CD8-positive, alpha-beta memory T cell (primary cell): ENCODE measurements at places on chromosomes 6 and 20. TPM values are rescaled to one million over a fixed set of nuclear protein-coding genes. Genes with fewer than 3 reads are reported as not detected.
A peak's percentile ranks its signal among the peaks of the same experiment; 100 is the strongest.

The SIRPA gene
- 0.66 TPM for total RNA-seq

The UCKL1 gene
- total RNA-seq: 36.2 TPM

The POPDC3 gene
- not detected for total RNA-seq

- no peak for DNase-seq
- H3K36me3 ChIP-seq: no peaks in the 10 kb centered on the region
- no peak overlapping the region for H3K4me3 ChIP-seq
- no peak overlapping the region for H3K27ac ChIP-seq
- peaks cover 3% of the 10 kb centered on the region for H3K27me3 ChIP-seq
- H3K4me1 ChIP-seq: no peaks in the 10 kb centered on the region
Measured at GRCh38 chr6:112172540-112172939, 81.8 kb downstream of the LAMA4 start.

- no peaks in the 10 kb centered on the region for H3K27me3 ChIP-seq
- no peaks in the 10 kb centered on the region for H3K36me3 ChIP-seq
- H3K4me3 ChIP-seq: no peak overlapping the region
- no peak overlapping the region for H3K27ac ChIP-seq
- no peak for DNase-seq
Measured at GRCh38 chr20:58596750-58597248, 54.3 kb upstream of the STX16 start.

- peaks cover 13% of the 10 kb centered on the region for H3K27me3 ChIP-seq
- H3K36me3 ChIP-seq: no peaks in the 10 kb centered on the region
- no peak for DNase-seq
- peaks cover 24% of the 10 kb centered on the region for H3K4me1 ChIP-seq
- no peak overlapping the region for H3K4me3 ChIP-seq
- no peak overlapping the region for H3K27ac ChIP-seq
Measured at GRCh38 chr6:470901-471448, 79.4 kb downstream of the IRF4 start.

DNA sequence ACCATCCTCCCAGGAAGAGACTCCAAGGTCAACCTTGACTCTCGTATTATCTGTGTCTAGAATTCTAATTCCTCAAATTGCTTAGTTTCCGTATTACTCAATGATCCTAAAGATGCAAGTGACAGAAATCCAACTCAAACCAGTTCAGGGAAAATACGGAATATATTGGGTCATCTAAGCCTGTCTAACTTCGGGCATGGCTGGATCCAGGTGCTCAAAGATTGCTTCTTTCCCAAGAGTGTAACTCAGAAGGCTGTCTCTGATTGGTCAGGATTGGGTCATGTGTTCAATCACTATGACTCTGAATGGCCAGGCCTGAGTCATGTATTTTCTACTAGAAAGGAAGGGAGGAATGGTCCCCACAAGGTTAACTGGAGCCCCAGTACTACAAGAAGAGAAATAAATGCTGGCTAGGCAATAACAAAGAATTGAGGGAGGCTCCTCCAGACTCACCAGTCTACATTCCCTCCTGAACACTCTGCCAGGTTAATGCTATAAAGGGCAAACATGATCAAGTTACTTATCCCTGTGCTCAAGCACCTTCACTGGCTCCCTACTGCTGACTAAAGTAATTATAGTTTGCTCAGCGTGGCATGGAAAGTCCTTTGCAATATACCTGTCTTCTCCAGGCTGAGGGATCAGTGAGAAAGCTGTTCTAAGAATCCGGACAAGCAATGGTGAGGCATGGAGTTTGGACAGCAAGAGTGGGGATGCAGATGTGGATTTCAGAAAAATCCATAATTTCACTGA, 15.4 kb upstream of the PREX1 start:
- no peaks in the 10 kb centered on the region for H3K27me3 ChIP-seq
- H3K4me3 ChIP-seq: no peak overlapping the region
- H3K36me3 ChIP-seq: no peaks in the 10 kb centered on the region
- no peak for DNase-seq

DNA sequence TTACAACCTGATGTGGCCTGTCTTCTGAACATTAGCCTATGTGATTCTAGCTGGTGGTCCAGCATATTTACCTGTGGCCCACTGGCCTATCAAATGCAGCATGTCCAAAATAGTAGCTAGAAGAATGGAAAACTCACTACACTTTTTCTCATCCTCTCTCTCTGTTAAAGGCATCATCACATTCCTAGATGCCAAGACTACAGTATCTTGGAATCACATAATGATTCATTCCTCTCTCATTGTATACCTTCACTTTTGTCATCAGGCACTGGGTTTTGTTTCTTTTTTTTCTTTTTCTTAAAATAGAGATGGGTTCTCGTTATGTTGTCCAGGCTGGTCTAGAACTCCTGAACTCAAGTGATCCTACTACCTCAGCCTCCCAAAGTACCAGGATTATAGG, 45.0 kb downstream of the FAM83B start:
- H3K27me3 ChIP-seq: no peaks in the 10 kb centered on the region
- no peaks in the 10 kb centered on the region for H3K4me1 ChIP-seq
- H3K27ac ChIP-seq: no peak overlapping the region
- no peaks in the 10 kb centered on the region for H3K36me3 ChIP-seq

DNA sequence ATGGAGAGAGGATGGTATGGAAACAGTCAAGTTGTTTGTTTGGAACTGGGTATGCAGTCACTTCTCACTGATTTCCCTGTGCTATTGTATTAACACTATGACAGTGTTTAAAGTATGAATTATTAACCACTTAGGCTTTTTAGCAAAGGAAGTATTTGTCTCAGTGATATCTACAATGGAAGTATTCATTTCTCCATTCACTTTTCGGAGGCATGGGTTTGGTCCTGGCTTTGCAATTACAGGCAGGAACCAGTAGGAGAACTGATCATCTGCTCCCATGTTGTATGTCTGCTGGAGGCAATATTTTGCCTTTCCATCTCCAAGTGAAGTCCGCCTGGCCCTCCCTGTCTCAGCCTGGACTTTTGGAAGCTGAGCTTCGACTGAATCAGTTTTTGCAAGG, 30.6 kb upstream of the EXOC2 start:
- DNase-seq: no peak
- H3K4me1 ChIP-seq: peaks cover 6% of the 10 kb centered on the region
- H3K27me3 ChIP-seq: no peaks in the 10 kb centered on the region
- no peak overlapping the region for H3K4me3 ChIP-seq
- no peak overlapping the region for H3K27ac ChIP-seq

DNA sequence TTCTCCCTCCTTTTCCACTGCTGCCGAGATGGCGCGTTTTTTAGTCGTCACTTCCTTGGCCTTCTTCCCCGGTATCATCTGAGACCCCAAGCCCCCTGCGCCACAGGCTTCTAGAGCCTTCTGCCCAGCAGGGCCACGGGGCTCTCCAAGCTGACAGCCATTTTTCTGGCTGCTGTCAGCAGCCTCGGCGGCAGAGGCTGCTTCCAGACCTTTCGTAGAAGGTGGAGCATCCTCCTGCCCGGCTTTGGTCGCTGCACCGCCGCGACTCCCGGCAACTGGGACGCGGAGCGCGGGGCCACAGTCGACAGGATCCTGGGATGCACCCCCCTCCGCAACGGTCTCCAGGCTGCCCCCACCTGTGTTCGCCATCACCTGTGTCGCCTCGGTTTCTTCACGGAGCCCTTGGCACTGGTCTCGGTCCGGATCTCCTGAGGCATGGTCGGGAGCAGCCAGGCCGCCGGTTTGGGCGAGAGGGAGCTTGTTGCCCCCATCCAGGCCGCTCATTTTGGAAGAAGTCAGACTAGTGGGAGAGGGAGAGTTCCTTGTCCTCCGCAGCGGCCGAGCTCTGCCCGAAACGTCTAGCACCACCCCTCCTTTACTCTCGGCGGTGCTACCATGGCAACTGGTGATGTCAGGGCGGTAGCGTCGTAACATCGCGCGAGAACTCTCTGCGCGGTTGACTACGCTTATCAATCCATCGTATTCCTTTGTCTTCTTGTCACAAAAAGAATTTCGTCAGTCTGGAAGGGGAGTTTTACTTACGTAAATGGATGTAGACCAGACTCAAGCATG, at the start of gene TSPYL4:
TSPYL4 (minus strand) TSS at position 571 of the 792 bp plus-strand sequence; CDS start at position 504, 67 bp downstream.
- no peaks in the 10 kb centered on the region for H3K27me3 ChIP-seq
- H3K4me1 ChIP-seq: peaks cover 41% of the 10 kb centered on the region
- peak; percentile 93 for DNase-seq
- peak within 1 kb of the TSS; percentile 95 for H3K27ac ChIP-seq

DNA sequence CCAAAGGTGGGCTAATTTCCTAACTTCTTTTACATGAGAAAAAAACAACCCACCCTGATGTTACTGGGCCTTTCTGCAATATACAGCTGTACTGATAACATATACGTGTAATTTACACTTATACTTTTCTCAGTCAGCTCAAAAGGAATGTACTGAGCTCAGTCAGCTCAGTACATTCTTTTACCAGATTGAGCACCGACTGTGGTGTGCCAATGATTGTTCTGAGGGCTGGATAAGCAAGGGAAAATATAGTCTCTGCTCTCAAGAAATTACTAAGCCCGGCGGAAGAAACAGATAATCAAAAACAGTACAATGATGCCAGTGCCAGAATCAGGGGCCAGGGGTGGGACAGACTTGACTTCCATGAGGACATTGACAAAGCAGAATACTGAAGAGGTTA, 10.0 kb upstream of the BLOC1S5 start:
- H3K4me1 ChIP-seq: no peaks in the 10 kb centered on the region
- H3K4me3 ChIP-seq: no peak overlapping the region
- H3K27me3 ChIP-seq: no peaks in the 10 kb centered on the region
- no peaks in the 10 kb centered on the region for H3K36me3 ChIP-seq
- H3K27ac ChIP-seq: no peak overlapping the region

- no peak overlapping the region for H3K27ac ChIP-seq
- DNase-seq: no peak
- H3K4me1 ChIP-seq: no peaks in the 10 kb centered on the region
- H3K36me3 ChIP-seq: no peaks in the 10 kb centered on the region
Measured at GRCh38 chr6:37115236-37115895, 54.6 kb upstream of the PIM1 start.

DNA sequence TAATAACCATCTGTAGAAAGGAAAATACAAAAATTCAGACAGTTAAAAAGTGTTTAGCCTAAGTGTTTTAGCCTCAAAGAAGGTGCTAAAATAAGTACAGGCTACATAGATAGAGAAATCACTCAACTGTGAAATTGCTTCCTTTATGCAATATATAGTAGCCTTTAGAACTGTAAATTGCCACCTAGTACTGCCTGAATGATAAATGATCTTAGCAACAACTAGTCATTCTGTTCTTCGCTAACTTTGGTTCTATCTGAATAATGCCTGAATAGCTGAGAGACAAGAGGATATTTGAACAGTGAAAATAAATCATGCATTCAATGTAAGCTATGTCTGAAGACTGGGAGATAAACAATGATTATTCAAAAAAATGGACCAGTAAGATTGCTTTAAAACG, 603.3 kb upstream of the PTCHD4 start:
- H3K4me1 ChIP-seq: no peaks in the 10 kb centered on the region
- H3K36me3 ChIP-seq: no peaks in the 10 kb centered on the region
- no peak for DNase-seq
- no peak overlapping the region for H3K4me3 ChIP-seq
- no peaks in the 10 kb centered on the region for H3K27me3 ChIP-seq
